Foreskin keratinocyte (primary cell): ENCODE measurements at places on chromosomes 5 and 9.

GRCh38 chr5:443239-444151 is 519 bp downstream of the EXOC3 start:
- DNase-seq: no peak

DNA sequence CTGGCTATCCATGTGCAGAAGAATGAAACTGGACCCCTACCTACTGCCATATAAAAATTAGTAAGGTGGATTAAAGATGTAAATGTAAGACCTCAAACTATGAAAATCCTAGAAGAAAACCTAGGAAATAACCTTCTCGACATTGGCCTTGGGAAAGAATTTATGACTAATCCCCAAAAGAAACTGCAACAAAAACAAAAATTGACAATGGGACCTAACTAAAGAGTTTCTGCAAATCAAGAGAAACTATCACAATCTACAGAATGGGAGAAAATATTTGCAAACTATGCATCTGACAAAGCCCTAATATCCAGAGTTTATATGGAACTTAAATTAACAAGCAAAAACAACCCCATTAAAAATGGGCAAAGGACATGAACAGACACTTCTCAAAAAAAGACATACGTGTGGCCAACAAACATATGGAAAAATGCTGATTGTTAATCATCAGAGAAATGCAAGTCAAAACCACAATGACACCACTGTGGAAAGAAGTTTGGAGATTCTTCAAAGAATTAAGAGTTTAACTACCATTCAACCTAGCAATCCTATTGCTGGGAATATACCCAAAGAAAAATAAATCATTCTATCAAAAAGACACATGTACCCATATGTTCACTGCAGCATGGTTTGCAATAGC is 98.5 kb downstream of the NR3C1 start:
- peak; percentile 25 for DNase-seq

DNA sequence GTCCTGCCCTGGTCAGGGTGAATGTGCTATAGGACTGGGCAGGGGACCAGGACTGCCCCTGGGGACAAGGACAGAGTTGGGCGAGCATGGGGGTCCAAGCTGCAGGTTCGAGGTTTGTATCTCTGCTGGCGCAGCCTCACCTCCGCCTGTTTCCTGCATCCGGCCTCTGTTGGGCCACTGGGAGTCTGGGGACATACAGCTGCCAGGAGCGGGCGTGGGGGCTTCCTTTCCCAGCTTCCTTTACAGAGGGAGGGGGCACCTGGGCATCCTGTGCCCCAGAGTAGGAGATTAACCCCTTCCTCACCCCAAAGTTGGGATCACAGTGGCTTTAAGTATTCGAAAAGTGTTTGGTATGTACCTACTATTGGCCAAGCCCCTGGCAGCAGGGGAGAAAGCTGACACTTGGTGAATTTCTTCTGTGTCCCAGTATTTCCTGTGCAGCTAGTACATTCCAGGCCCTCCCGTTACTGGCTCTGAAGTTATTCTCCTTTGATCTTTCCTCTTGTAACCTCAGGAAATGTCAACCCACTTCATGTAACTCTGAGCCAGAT is 19.0 kb downstream of the OLFML2A start:
- no peak for DNase-seq

- no peak for DNase-seq
These were observed 133.2 kb upstream of the RFX3 start for GRCh38 chr9:3658964-3659363.

- peak; percentile 2 for DNase-seq
These were observed 271.9 kb upstream of the ADAMTS16 start for GRCh38 chr5:4868140-4868735.

- no peak for DNase-seq
These were observed 12.3 kb downstream of the BOD1 start for GRCh38 chr5:173604141-173604540.

DNA sequence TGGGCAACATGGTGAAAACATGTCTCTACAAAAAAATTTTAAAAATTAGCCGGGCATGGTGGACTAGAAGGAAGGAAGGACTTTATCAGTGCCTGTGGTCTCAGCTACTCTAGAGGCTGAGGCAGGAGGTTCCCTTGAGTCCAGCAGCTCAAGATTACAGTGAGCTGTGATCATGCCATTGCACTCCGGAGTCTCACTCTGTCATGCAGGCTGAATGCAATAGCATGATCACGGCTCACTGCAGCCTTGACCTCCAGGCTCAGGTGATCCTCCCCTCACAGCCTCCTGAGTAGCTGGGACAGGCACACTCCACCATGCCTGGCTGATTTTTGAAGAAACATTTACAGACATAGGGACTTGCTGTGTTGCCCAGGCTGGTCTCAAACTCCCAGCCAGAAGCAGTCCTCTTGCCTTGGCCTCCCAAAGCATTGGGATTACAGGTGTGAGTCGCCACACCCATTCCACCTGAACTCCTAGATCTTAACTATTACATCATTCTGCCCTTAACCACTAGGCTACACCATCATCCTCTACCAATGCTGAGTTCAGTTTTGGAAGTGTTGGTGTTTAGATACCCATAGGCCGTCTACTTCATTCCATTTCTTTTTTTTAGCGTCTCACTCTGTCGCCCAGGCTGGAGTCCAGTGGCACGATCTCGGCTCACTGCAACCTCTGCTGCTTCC is 2.0 kb upstream of the URM1 start:
- no peak for DNase-seq

- no peak for DNase-seq
These were observed 6.2 kb downstream of the ZFYVE16 start for GRCh38 chr5:80414113-80414512.

DNA sequence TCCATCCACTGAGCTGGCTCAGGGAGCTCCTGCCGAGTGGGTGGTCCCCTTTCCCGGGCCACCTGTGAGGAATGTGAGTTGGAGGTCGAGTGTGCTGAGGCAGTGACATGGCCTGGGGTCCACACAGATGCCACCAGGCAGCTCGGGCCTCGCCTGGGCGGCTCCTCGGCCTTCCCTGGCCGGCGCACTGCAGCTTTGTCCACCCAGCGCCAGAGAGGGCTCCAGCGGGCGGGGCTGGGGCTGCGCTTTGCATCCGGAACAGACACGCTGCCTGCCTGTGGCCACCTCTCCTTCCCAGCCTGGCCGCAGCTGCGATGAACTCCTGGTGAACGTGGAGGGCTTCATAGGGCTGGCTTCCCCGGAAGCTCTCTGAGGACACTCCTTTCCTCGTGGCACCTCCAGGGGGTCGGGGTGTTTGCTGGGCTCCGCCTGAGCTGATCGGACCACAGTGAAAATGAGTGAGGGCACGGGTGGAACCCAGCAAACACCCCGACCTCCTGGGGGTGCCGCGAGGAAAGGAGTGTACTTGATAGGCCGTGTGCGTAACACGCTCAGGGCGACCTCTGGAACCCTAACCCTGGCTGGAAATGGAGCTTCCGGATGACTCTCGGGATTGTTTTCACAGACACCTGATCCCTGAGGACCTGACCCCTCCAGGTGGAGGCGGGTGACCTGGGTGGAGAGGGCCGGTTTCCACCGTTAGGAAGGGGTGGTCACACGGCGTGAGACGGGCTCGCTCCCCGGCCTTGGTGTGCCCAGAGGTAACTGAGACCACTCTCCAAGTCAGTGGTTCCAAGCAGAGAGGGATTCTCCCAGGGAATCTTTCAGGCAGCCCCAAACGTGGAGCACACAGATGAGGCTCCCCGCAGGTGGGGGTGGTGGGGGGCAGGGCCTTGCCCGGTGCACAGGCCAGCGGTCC is 31.8 kb upstream of the RXRA start:
- DNase-seq: no peak

- DNase-seq: no peak
These were observed 462.2 kb downstream of the RASEF start for GRCh38 chr9:82600536-82601292.

DNA sequence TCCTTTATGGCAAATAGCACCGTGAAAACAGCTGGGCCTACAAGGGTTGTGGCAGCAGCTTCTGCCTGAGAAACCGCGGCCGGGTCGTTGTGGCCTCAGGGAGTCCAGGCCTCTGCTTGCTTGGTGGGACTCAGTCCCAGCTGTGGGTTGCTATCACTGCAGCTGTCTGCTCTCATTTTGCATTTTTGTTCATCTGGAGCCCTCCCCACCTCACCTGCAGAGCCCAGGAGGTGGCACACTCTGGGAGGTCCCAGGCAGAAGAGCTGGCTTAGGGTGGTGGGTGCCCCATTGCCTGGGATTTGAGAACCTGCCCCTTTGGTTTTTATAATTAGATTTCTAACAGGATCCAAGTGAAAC is 138.4 kb downstream of the GADD45G start:
- DNase-seq: no peak

DNA sequence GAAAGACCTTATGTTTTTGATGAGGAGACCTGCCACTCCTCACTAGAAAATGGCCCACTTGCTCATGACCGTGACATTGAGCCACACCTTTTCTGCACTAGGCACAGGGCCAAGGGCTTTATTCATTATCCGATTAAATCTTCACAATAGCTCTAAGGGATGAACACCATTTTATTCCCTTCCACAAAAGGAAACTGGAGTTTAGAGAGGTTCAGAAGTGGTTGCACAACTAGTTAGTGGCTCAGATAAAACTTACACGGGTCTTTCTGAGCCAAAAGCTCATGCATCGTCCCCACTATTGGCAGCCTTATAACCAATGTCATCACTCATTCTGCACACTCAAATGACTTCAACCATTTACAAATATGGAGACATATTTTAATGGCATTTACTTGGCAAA is 39.4 kb downstream of the SUSD1 start:
- no peak for DNase-seq

- DNase-seq: peak; percentile 86
These were observed 79.8 kb downstream of the MAT2B start for GRCh38 chr5:163585206-163585605.

- no peak for DNase-seq
These were observed 41.3 kb upstream of the ITGA2 start for GRCh38 chr5:52947851-52948250.

DNA sequence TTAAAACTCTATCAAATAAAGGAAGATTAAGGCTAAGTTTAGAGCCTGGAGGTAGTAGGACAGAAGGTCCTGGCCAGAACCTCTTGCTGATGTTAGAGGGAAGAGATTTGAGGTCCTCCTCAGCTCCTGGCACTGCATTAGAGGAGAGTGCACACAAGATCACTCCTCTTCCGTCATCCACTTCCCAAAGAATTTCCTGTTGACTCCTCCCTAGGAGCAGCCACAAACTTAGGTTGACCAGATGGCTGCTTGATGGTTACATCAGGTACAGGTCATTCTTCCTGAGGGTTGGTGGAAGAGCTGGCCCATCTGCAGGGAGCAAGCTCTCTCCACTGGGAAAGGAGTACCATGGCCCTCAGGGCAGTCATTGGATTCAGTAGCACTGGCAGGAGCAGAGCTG is 93.9 kb upstream of the IL33 start:
- DNase-seq: no peak

- no peak for DNase-seq
These were observed 986.9 kb downstream of the CDH18 start for GRCh38 chr5:19001054-19001453.

DNA sequence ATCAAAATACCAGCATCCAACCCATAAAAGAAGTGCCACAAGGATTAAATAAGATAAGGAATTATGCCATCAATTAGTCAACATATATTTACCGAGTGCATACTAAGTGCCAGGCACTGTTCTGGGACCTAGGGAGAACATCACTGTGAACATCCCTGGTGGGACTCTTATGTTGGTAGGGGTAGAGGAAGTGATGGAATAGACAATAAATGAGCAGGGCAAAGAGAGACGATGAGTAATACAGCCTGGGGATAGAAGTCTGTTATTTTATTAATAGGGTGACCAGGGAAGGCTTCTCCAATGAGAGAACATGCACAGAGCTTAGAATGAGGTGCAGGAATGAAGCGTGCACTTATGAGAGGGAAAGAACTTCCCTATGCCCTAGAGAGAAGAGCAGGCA is 47.4 kb upstream of the VLDLR start:
- no peak for DNase-seq

- DNase-seq: no peak
These were observed 237.6 kb upstream of the RGMB start for GRCh38 chr5:98535901-98536300.

GRCh38 chr5:113705657-113706056 is 192.2 kb downstream of the YTHDC2 start:
- DNase-seq: no peak

- DNase-seq: no peak
These were observed 22.8 kb upstream of the RPL26L1 start for GRCh38 chr5:172936401-172936800.

DNA sequence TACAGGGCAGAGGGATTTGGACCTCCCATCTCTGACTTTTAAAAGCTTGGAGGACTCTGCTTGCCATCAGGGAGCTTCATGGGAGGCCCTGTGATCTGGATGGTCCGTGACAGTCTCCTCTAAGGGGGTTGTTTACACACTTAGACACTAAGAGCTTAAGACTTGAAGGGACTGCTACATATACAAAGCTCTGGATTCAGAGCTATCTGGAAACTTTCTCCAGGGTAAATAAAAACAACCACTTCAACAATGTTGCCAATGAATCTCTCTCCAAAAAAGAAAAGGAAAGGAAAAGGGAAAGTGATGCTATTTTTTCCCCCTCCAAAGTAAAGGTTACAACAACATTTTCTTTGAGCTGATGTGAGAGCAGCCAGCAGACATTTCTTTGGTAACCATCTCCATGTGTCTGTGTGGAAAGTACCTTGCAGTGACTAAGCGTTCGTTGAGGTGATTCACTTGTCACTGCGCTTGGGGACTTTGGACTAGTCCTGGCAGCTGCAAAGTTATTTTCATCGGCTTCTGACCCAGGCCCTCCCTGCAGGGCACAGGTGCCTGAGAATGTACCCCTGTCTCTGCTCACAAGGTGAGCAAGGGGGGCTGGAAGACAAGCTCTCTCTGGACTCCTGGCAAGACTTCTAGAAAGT is 262.1 kb upstream of the KLF4 start:
- DNase-seq: peak; percentile 68

- DNase-seq: peak; percentile 80
These were observed 25.5 kb downstream of the ACTL7B start for GRCh38 chr9:108830272-108830671.

GRCh38 chr5:116844015-116844414 is 269.4 kb upstream of the SEMA6A start:
- DNase-seq: no peak

- DNase-seq: no peak
These were observed 144.6 kb upstream of the NMUR2 start for GRCh38 chr5:152549709-152550108.

GRCh38 chr9:99713838-99714306 is 107.8 kb upstream of the NR4A3 start:
- no peak for DNase-seq

DNA sequence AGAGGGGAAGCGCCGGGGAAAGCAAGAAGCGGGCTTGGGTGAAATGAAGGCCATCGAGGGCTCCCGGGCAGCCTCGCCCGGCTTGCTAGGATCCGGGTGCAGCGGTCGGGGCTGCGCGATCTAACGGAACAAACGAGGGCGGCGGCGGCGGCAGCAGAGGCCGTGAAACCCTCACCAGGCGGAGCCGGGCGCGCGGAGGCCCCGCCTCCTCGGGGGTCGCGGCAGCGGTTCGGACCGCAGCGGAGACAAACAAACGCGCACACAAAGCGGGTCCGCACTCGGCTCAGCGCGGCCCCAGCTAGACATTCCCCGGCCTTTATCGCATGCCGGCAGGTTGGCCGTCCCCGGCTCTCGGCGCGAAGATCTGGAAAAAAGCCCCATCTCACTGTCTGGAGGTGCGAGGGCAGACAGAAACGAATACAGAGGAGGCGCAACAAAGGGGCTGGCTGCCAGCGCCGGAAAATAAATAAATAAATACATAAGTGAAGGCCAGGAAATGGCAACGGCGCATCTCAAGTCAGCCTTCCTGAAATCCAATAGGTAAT is 10.5 kb upstream of the TRIM36 start:
- peak; percentile 28 for DNase-seq
